Fibroblast of skin of left quadriceps (primary cell): ENCODE measurements at places on chromosomes 4 and X.

GRCh38 chrX:71251466-71251973, 2.4 kb downstream of the ZMYM3 start:
- DNase-seq = no peak

DNA sequence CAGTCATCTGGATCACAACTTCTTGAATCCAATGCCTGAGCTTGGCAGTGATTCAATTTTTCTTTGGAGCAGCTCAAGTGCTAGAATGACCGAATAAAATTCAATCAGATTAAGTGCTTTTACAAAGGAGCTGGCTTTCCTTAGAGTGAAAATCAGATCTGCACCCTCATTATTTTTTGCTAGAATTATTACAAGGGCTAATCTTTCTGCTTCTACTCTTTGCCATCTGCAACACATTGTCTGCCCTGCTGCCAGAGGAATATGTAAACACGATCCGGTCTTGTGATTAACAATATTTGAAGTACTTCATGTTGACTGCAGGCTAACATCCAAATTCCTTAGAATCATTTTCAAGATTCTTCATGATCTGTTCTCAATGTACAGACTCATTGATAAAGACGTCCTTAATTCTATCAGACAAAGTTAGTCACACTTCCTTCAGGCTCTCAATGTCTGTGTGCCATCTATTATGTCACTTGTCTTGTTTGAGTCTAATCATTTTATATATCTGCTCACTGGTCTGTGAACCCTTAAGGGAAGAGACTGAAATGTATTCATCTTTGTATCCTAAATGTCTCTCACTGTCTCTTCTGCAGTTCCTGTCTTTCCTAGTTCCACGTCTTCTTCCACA, 531.2 kb downstream of the GALNTL6 start:
- no peak for DNase-seq

DNA sequence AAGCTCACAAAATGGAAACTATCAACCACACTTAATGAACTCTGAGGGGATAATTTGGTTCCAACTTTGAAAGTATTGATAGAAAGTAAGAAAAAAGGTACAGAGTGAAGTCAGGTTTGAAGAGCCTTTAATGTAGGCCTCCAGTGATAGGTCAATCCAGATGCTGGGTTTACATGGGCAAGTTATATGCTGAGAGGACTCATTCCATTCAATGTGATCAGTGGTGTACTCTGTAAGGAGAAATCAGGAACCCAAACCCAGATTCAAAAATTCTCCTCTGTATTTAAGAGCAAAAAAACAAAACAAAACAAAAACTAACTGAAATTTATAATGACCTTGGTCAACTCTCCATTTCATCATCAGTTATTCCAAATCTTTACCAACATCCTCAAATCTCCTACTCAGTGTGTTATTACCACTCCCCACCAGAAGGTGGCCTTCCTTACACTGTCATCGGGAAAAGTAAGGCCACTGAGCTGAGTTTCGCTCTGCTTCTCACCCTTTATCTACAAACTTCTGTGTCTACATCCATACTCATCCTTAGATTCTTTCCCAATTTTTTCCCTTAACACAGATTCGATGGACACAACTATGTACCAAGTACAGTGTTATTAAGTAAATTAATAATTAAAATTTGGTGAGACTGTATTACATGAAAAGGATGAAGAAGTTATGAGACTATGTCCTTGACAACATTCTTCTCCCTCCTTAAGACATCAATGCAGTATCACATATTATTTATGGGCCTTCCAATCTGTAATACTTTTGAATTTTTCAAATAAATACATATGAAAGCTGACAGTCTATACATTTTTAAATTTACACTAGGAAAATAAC, 88.3 kb downstream of the ZAR1 start:
- DNase-seq = peak; percentile 31

- DNase-seq = no peak
Measured at GRCh38 chrX:143472347-143472938, 44.8 kb downstream of the SPANXN3 start.

DNA sequence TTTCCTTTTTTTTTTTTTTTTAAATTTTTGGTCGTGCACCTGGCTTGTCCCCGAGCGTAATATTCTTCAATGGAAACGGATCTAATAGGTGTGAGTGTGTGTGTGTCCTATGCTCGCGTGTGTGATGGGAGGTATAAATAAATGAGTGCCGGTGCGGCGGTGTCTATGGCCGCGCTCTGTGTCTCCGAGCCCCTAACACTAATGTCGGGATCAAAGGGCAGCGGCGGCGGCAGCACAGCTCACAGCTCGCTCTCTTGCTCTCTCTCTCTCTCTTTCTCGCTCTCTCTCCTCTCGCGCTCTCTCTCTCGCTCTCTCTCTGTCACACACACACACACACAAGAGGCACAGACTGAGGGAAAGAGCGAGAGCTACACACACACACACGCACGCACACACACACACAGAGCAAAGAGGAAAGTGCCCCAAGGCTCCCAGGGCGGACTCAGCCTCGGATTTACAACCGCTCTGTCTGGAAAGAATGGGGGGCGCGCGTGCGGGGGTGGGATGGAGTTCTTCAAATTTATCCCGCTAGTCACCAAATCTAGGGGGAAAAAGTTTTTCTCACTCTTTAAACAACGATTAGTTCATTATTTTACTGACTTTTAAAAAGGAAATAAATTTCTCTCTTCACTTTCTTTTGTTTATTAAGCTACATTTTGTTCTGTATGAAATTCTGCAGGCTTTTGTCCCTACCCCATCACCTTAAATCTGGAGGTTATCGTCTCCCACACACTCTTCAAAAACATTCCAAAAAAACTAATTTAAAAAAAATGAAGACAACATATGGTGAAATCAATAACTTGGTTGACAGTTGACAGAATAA, at the start of gene ZNF827:
TSS of gene ZNF827 (minus strand) at position 206 of the 823 bp plus-strand sequence. CDS start 416 bp downstream, outside the sequence.
- DNase-seq = peak; percentile 39

- peak; percentile 20 for DNase-seq
Measured at GRCh38 chr4:137083571-137084135, 448.6 kb downstream of the PCDH18 start.

GRCh38 chrX:133415276-133416105, at the start of gene GPC4:
Gene GPC4, minus strand, starts transcription at chrX:133415489. Its CDS starts 524 bp downstream, at chrX:133414965.
- peak; percentile 23 for DNase-seq

DNA sequence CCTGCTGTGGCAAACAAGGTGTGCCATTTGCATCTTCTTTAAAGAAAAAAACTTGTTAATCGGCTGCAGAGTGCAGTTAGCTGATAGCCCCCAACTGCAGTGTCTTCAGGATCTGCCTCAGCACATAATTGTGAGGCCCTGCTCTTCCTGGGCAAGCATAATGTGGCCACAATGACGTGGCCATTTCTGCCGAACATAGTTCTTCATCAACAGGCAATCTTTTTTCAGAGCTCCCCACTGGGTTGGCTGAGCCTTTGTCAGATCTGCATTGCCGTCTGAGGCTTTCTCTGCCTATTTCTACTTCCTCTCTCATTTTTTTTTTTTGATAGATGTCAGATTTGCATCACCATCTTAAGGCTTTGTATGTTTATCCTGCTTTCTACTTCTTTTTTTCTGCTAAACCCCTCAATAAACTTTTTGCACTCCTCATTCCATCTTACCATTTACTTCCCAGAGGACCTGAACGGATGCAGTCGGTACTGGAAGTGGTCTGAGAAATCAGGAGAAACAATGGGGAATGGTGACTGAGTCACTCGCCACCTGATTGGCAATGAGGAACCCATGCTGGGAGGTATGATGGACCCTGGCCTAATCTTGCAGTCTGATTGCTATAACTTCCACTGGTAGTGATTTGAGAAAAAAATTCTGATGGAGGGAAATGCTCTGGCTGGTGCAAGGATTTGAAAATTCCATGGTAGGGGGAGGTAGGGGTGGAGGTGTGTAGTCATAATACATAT, 21.2 kb upstream of the TAB3 start:
- no peak for DNase-seq

DNA sequence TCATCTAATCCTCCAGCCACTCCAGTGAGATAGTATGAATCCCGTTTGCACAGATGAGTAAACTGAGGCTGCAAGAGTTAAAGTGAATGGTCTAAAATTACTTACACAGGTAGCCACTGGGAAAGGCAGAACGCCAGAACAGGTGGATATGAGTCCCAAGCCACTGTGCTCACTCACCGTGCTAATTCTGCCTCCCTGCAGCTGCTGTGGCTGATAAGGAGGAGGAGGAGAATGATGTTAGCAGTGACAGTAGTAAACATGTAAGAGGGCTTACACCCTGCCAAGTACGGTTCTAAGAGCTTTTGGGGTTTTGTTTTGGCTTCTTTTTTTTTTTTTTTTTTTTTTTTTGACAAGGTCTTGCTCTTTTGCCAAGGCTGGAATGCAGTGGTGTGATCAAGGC, 90.5 kb upstream of the PRPS2 start:
- no peak for DNase-seq

GRCh38 chrX:148416931-148417330, 83.5 kb upstream of the AFF2 start:
- DNase-seq = peak; percentile 29

DNA sequence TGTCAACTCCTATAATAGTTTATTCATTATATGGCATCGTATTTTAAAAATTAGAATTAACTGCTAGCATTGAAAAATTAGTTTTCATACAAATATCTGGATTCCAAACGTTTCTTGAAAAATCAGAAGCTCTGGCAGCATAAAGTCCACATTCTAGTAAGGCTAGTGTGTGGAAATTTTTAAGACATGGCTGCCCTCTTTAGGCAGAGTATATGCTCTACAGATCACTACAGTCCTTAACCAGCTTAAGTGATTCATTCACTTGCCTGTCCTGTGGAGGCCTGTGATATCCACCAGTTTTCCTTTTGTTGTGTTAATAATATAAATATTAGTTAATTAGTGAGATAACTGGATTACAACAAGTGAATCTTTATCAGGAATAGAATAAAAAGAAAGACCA, 287.2 kb downstream of the OPHN1 start:
- DNase-seq = no peak

GRCh38 chr4:120994521-120994920, 72.0 kb upstream of the PRDM5 start:
- DNase-seq = no peak

DNA sequence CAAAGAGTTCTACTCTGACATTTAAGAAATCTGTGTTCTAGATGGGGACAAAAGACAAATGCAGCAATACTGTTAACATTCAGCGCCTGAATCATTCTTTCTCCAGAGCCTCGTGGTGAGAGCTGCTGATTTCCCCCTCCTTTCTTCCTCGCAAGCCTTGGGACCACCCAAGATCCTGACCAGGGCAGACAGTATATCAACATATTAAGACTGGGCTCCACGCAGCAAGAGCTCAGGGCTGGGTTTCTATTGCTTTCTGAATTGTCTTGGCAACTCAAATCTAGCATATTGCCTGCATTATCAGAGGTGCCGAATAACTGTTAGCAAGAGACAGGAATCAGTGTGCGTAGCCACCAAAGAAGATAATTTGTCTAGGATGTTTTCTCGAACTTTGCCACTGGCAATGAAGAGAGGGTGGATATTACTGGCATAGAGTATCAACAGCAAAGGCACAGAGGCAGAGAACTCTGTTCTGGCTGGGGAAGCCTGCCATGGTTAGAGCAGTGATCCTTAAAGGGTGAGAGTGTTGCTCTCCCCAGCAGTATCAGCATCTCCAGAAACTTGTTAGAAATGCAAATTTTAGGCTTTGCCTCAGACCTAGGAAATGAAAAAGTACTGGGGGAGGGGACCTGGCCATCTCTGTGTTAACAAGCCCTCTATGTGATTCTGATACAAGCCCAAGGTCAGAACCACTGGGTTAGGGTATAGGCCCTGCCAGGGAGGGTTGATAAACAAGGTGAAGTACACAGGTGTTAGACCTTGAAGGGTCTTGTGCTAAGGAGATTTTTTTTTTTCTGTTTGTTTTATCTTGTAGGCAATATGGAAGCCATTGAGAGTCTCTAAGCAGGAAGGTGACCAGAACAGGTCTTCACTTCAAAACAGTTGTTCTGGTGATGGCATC, 46.2 kb upstream of the MID1IP1 start:
- DNase-seq = no peak

DNA sequence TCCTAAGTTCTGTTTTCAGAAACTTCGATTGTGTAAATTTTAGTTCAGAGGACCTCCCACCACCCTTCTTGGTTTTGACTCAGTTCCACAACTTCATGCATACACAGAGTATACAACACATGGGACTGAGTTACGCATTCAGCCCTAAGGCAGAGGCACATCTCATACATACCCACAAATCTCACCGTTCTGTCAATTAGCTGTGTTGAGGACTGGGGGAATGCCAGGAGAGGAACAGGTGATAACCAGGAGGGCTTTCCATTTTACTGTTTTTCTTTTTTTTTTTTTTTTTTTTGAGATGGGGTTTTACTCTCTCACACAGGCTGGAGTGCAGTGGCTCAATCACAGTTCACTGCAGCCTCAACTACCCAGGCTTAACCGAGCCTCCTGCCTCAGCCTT, 150.2 kb downstream of the TSPAN5 start:
- no peak for DNase-seq
